ENCODE measurements at places on chromosomes 11 and 22.
A peak's percentile ranks its signal among the peaks of the same experiment; 100 is the strongest.

DNA sequence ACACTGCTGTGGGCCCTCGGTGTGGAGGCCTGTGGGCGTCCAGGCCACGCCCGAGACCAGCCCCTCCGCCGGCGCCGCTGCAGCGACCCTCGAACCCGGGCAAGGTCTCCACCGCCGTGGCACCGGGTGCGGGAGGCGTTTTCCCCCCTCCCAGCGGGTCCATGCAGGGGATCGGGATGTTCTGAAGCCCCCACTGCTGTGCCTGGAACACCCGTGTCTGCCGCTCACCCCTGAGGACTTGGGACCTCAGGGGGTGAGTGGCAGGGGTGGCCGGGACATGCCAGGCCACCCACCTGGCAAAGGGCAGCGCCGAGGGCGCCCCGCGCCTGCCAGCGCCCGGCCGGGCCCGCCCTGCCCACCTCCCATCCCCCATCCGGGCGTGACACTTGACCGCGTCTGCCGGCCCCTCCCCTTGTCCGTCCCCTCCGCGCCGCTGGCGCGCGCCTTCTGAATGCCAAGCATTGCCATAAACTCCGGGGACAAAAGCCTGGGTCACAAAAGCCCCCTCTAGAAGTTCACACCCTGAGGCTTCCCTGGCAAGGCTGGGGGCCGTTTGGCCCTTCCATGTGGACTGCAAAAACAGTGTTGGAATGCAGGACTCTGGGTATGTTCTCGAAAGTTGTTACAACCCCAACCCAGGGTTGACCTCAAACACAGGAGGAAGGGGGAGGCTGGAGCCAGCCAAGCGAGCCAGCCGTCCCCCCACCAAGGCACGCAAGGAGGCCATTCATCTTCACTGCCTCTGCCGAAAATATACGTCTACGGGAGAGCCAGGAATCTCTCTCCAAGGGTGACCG, 819 bp upstream of the KCNQ1OT1 start:
- no peak for DNase-seq

DNA sequence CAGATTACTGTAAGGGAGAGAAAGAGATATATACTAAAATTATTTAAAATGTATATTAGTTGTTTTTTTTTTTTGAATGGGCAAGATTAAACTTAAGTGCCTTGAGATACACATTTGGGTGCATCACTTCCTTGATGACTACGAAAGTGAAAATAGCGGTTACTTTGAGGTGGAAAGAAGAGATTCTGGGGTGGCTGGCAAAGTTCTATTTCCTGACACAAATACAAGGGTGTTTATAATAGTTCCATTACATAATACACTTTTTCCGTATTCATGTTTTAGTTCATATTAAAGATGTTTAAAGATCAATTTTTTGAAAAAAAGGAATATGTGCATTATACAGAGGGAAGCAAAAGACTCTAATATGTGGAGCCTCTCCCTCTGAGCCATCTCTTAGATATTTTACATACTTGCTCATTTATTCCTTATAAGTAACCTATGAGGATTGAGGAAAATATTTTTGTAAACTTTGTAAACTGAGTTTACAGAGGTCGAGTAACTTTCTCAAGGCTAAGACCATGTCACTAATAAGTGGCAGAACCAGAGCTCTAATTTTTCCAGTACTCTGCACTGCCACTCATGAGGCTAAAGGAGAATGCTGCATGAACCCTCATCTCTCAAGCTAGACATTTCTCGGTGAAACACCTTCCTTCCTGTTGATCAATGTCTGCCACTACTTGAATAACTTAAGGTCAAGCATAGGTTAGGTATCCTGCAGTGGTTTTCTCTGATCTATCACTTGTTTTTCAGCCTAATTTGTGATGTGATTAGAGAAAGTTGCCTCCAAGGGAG, 58.6 kb downstream of the DDIAS start:
- no peak for DNase-seq

GRCh38 chr11:87022254-87022653, 15.5 kb upstream of the TMEM135 start:
- no peak for DNase-seq

GRCh38 chr11:116644201-116644940, 128.4 kb downstream of the BUD13 start:
- DNase-seq = no peak

GRCh38 chr11:27254744-27255446, 108.1 kb downstream of the CCDC34 start:
- DNase-seq = no peak

GRCh38 chr22:33440756-33441155, 382.6 kb upstream of the SYN3 start:
- peak; percentile 7 for DNase-seq

DNA sequence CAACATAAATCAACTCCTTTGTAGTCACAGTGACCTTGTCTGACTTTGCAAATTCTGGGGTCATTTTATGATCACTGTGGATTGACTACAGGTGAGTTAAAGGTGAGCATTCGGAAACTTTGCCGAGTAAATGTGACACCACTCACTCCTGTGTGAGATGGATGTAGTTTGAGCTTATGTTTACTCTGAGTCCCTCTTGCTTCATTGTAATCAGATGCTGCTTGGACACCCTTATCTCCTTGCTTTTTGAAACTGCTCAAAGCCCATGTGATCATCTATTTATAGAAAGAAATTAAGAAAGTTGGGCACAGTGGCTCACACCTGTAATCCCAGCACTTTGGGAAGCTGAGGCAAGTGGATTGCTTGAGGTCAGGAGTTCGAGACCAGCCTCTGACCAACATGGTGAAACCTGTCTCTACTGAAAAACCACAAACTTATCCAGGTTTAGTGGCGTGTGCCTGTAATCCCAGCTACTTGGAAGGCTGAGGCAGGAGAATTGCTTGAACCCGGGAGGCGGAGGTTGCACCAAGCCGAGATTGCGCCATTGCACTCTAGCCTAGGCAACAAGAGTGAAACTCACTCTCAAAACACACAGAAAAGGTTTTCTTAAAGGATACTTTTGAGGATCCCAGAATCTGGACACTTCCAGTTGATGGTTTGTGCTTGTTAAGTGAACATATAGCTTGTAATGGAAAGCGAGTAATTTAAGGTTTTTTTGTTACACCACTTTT, 7.2 kb downstream of the FAM118A start:
- no peak for DNase-seq

- no peak for DNase-seq
These were observed 356.9 kb upstream of the CCDC90B start for GRCh38 chr11:83643115-83643514.

DNA sequence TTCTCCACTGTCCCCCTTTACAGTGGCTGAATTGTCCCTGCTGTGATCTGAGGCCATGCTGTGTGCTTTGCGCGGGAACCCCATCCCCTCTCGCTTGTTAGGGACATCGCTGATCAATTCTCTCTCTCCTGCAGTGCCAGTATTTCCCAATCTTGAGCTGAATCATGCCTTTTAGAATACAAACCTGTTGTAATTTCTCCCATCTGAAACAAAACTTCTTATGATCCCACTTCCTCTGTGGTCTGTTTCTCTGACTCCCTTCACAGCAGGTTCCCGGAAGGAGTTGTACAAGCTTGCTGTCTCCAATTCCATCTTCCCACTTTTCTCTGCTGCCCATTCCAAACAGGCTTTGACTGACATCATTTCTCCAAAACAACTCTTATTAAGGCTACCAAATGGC, 16.8 kb downstream of the ADAMTS15 start:
- DNase-seq = no peak

Measured in NCI-H1092 (cell line).